MG63 (cell line): ENCODE measurements at places on chromosomes 6 and 20. TPM values are rescaled to one million over a fixed set of nuclear protein-coding genes. Genes with fewer than 3 reads are reported as not detected.

SLC17A2 gene
- not detected in 2 replicates for total RNA-seq

ESR1 gene
- 0.07 TPM in 1 of 2 replicates, not detected in the other for total RNA-seq

IRF4 gene
- total RNA-seq: not detected in 2 replicates

CLDN20 gene
- not detected in 2 replicates for total RNA-seq

SMIM8 gene
- total RNA-seq: 7.5 and 10.9 TPM in 2 replicates

ADGB gene
- not detected in 2 replicates for total RNA-seq

FAM217A gene
- total RNA-seq: not detected in 2 replicates

CTAGE9 gene
- total RNA-seq: not detected in 2 replicates

PXDC1 gene
- 67.9 and 71.9 TPM in 2 replicates for total RNA-seq

GPR63 gene
- 0.03 and 0.10 TPM in 2 replicates for total RNA-seq

LKAAEAR1 gene
- total RNA-seq: 5.0 and 9.9 TPM in 2 replicates

DCDC2 gene
- total RNA-seq: not detected in 2 replicates

SIRPA gene
- total RNA-seq: 37.7 and 38.1 TPM in 2 replicates

RSPH3 gene
- total RNA-seq: 1.5 and 1.7 TPM in 2 replicates

OR2B6 gene
- total RNA-seq: not detected in 2 replicates

TRIM31 gene
- total RNA-seq: not detected in 2 replicates

SYCP2L gene
- 0.99 and 2.9 TPM in 2 replicates for total RNA-seq

DDX43 gene
- total RNA-seq: not detected in 2 replicates

MROH8 gene
- total RNA-seq: 0.63 TPM in 1 of 2 replicates, not detected in the other

CDH22 gene
- total RNA-seq: not detected in 2 replicates

AKAP12 gene
- 5.7 and 7.9 TPM in 2 replicates for total RNA-seq

PLTP gene
- 46.8 and 70.1 TPM in 2 replicates for total RNA-seq

BPI gene
- total RNA-seq: not detected in 2 replicates

MTO1 gene
- total RNA-seq: 20.1 and 21.1 TPM in 2 replicates

BPIFA1 gene
- total RNA-seq: not detected in 2 replicates

FAM217B gene
- 2.5 and 4.1 TPM in 2 replicates for total RNA-seq

PGC gene
- not detected in 2 replicates for total RNA-seq

NKAIN4 gene
- total RNA-seq: not detected in 2 replicates

POPDC3 gene
- total RNA-seq: 1.8 and 2.2 TPM in 2 replicates

TMEM74B gene
- not detected in 2 replicates for total RNA-seq

SDCBP2 gene
- 4.9 TPM in 1 of 2 replicates, not detected in the other for total RNA-seq

EBF4 gene
- total RNA-seq: not detected in 2 replicates

NKAIN2 gene
- not detected in 2 replicates for total RNA-seq
